Activated CD8-positive, alpha-beta memory T cell treated with anti-CD3 and anti-CD28 coated beads, Interleukin-2, amount 50 U/mL, for 4 hours (primary cell): ENCODE measurements at places on chromosomes 4 and X.

- DNase-seq: no peak
Observed at GRCh38 chr4:172232966-172233365, 419.8 kb downstream of the GALNTL6 start.

- DNase-seq: no peak
Observed at GRCh38 chrX:23890933-23891332, 16.8 kb downstream of the APOO start.

- DNase-seq: no peak
Observed at GRCh38 chrX:30488092-30488491, 89.5 kb downstream of the TASL start.

GRCh38 chr4:99821918-99822503, 5.4 kb downstream of the DAPP1 start:
- DNase-seq: no peak

DNA sequence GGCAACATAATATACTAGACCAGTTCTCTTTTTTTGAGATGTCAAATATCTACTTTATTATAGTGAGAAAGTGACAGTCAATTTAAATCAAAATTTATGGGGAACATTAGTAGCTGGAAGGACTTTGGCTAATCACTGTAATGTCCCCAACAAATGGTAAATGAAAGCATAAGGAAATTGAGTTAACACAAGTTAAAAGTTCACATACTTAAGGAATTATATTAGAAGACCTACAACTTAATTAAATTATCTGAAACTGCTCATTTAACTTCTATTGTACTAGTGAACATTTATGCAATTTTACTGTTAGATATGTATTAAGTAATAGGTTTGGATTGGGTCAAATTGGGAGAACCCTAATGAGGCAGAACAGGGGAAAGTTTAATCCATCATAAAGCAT, 160.3 kb upstream of the TENM3 start:
- no peak for DNase-seq

DNA sequence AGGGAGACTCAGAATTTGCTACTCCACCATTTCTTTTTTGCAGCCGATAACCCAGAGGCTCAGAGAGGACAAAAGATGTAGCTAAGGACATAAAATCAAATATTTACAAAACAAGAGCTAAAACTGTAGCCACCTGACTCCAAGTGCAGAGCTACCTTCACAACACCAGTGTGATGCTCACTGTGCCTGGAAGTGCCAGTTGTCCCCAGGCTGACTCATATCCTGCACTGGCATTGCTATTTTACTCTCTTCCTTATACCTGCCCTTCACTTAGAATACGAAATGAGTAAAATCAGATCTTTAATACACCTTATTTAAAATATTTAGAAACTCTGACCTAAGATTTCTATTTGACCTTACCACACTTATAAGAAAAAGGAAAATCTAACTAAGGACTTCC, 39.5 kb downstream of the SLC7A11 start:
- DNase-seq: no peak

DNA sequence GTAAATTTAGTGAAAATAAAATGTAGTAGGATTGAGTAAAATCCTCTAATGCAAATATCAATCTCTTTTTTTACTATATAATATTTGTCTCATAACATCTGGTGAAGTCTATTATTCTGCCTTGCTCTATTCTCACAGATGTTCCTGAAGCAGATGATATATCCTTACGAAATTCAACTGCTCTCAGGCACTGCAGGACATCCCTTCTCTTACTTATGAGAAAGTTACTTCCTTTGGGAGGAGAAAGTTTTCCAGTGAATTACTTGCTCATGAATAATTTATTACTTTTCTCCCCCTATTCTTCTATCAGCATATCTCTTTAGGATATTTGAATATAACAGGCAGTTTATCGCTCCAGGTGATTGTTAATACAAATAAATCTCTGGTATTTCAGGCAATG, 75.6 kb upstream of the AGA start:
- DNase-seq: no peak
